ENCODE measurements at places on chromosomes 2 and 18. TPM values are rescaled to one million over a fixed set of nuclear protein-coding genes. Genes with fewer than 3 reads are reported as not detected.

GRCh38 chr2:3670376-3670775 is 12.4 kb downstream of the ALLC start:
- no peak for DNase-seq

DNA sequence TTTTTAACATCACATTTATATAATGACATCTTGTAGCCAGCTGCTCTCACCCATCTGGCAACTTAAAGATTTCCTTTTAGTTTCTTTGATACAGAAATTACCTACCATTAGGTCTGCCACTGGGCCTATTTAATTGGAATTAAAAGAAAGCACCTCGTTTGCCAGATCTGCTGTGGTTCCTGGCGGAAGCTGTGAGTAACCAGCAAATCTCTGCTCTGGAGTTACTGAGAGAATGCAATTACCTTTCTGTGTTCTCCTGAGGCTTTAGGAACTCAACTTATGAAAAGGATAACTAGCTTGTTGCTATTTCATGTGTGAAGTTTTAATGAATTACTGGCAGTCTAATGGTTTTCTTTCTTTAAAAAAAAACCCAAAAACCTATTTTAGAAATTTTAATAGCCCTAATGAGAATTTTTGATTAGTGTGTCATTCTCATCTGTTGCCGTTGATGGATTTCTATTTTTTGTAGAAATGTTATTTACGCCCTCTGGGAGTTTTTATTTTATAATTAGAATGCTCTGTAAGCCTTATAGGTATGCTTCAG is 69.7 kb upstream of the LYPD6B start:
- no peak for DNase-seq

The MYO7B gene
- 262 TPM for total RNA-seq

GRCh38 chr18:54532222-54532621 is 58.8 kb upstream of the DYNAP start:
- DNase-seq = no peak

The ZNF396 gene
- total RNA-seq = 3.7 TPM

GRCh38 chr18:22238036-22238435 is 68.6 kb downstream of the GATA6 start:
- no peak for DNase-seq

The ASB18 gene
- not detected for total RNA-seq

The IL36A gene
- not detected for total RNA-seq

The MERTK gene
- 9.0 TPM for total RNA-seq
